ENCODE measurements at places on chromosomes 2 and 18.

DNA sequence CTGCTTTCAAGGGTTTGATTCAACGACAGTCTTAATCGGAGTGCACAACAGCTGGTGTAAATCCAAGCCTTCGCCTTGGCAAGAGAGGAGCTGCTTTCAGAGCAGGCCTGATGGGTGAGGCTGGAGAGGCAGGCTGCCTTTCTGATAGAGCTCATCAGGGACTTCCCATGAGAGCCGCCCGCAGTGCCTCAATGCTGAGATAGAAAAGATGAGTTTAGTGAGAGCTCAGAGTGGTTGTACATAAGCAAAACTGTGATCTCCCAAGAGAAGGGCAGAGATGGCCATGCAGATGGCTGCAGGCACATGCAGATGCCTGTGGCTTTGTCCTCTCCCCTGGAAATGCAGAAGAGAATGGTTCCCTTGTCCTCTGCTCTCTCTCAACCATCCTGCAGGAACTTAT is 122.1 kb downstream of the ARL4C start:
- no peak for DNase-seq

DNA sequence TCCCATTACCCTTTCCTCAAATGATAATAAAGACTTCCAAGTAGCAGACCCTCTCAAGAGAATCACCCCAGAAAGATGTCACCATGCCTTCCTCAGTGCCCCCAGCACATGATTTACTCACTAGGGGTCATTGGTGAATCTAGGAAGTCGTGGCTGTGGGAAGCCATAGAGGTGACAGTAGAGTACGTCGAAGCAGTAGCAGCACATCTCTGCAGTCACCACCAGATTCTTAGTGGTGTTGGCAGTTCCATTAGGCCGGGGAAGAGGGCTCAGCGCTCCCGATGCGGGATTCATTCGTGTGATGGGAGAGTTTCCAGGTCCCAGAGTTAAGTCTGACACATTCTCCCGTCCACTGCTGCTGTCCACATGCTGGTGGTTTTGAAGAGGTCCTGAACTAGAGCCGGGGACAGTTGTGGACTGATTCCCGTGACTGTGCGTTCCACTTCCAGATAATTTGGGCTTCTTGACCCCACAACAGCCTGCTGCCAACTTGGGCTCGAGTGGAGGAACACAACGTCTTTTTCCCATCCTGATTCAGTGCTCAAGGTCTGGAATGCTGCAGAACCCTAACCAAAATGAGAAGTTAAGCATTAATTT is 12.0 kb downstream of the AMMECR1L start:
- DNase-seq: no peak

DNA sequence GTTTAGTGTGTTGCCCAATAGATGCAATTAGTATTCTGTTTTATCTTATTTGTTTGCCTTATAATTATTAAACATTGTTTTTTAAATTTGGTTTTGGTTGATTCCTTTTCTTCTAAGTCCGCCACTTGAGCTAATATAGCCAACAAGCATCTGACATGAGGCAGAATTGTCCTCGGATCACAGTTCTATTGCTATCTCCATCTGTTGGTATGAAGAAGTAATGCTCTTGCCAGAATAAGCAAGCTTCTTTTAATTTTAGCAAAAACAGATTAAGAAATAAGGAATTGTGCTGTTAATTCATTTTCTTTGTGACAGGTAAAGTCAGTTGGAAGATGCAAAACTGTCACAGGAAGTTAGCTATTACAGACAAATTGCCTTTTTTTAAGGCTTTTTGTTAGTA is 54.3 kb downstream of the R3HDM1 start:
- DNase-seq: no peak

GRCh38 chr18:4851301-4851976 is 345.6 kb downstream of the AKAIN1 start:
- DNase-seq: no peak

GRCh38 chr2:159266554-159266953 is 19.9 kb downstream of the WDSUB1 start:
- no peak for DNase-seq
